ENCODE measurements at places on chromosomes 5 and 9.

GRCh38 chr5:81163651-81164050 is 69.5 kb upstream of the CKMT2 start:
- no peak for DNase-seq

DNA sequence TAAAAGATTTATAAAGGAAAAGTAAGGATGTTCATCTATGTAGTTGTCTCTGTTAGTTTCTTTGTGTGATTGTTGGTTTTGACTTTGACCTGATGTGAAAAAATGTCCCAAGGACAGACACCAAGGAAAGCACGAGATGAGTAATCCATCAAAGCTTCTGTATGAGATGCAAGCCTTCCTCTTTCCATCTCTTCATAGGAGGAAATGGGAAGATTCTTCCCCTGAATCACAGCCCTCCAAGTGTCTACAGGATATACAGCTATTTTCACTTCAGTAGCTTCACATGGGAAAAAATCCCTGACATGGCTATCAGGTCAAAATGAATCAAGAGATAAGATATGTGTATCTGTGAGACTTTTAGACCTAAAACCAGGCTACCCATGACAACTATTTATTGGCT is 29.0 kb upstream of the CEMIP2 start:
- no peak for DNase-seq

GRCh38 chr9:126643945-126644527 is 30.3 kb downstream of the LMX1B start:
- no peak for DNase-seq

- peak; percentile 76 for DNase-seq
Measured at GRCh38 chr5:137735555-137736284, at the start of gene KLHL3. Gene KLHL3, minus strand, starts transcription at chr5:137736089. Its CDS starts 443 bp downstream, at chr5:137735646.

- DNase-seq: no peak
Measured at GRCh38 chr5:115516372-115516771, 28.2 kb downstream of the FEM1C start.

GRCh38 chr9:98975838-98976237 is 32.1 kb downstream of the COL15A1 start:
- no peak for DNase-seq

DNA sequence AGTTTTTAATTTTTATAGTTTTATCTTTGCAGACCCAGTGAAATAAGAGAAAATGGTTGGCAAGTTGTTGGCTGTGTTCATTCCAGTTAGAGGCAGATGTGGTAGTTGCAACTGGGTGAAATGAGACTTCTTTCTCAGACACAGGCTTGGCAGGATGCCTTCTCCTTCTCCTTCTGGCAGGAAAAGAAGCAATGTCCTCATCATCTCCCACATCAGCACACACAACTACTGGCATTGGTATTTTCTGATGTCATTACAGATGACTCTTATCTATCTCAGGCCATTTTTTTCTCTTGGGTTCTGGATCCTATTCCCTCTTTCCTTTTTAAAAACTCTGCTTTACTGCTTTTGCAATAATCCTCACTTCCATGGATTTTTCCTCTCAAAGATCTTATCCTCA is 103.3 kb upstream of the EDIL3 start:
- no peak for DNase-seq

- DNase-seq: no peak
Measured at GRCh38 chr9:137588891-137589290, 1.4 kb downstream of the ZMYND19 start.

DNA sequence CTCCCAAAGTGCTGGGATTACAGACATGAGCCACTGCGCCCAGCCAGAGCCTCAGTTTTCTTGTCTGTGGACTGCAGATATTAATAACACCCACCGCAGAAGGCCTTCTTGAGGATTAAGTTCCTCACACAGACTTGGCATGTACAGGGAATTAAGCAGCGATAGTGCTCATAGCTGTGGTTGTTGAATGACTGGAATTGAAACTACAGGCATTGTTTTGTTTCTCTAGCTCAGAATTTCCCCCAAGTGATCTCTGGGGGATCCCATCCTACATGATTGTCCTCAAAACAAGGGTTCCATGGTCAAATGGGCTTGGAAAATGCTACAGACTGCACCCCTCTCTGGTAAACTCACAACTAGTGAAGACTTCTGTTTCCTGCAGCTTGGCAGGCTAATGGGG is 44.2 kb upstream of the TDRD7 start:
- no peak for DNase-seq

GRCh38 chr5:78964889-78965288 is 20.2 kb downstream of the ARSB start:
- DNase-seq: no peak

DNA sequence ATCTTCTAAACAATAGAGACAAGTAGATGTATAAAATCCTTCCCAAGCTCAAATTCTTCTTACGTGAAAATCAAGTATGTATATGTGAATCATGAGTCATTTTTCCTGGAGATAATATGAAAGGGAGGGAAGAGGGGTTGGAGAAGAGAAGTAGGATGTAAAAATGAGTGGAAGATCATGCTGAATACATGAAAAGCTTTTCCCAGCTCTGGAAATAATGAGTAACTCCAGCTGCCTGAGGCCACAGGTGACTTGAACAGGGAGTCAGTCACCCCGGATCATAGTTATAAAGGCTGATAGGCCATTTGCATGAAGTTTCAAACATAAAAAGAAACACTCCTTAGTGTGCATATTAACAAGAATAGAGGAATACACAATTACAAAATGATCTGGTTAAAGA is 486.7 kb downstream of the EFNA5 start:
- DNase-seq: no peak

DNA sequence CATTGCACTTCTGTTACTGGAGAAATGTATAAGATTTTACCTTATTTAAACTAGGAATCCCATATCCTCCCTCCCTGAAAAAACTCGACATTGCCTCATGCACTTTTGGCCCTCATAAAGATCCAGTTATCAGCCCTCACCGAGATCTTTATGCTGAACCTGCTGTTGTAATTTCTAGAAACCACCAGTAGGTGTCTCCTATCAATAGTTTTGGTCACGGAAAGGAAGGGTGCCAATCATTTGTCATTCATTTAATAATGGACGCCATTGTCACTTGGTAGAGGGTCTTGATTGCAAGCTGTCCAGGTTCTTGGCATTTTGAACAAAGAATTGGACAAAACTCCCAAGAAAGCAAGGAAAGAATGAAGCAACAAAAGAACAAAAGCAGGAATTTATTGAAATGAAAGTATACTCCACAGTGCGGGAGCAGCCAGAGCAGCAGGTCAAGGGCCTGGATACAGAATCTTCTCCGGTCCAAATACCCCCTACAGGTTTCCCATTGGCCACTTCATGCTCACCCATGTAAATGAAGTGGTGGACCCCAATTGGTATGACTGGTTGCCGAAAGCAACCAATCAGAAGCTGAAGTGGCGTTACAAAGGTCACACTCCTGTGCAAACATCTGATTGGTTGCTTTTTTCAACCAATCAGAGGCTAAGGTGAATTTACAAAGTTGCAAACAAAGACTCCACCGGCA is 524.3 kb downstream of the PSAT1 start:
- DNase-seq: no peak

DNA sequence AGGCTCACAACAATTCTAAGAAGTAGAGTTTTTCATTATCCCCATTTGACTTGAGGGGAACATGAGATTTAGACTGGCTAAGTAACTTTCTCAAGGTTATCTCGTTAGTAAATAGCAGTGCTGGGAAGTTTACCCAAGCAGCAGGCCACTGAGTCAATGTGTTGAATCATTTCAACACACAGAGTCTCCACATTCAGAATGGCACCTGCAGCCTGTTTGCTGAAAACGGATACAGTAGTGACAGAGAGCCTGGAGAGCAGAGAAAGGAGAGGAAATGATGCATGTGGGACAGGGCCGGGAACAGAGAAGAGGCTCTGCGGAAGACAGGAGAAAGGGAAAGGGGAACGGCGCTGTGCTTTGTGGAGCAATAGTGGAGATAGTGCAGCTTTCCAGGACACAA is 33.5 kb upstream of the ZSWIM6 start:
- no peak for DNase-seq

DNA sequence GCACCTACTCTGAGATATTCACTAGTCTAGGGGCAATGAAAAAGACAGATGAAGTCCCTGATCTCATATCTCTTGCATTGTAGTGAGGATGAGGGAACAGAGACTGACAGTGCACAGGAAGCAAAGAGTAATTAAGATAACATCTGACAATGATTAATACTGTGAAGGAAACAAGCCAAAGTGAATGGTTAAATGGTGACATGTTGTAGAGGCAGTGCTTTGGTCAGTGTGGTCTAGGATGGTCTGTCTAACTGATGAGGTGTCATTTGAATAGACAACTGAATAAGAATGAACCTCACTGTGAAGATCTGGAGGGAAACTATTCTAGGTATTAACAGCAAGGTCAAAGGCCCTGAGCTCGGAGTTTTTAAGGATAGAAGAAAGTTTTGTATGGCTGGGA is 333.3 kb upstream of the GRIA1 start:
- DNase-seq: no peak

DNA sequence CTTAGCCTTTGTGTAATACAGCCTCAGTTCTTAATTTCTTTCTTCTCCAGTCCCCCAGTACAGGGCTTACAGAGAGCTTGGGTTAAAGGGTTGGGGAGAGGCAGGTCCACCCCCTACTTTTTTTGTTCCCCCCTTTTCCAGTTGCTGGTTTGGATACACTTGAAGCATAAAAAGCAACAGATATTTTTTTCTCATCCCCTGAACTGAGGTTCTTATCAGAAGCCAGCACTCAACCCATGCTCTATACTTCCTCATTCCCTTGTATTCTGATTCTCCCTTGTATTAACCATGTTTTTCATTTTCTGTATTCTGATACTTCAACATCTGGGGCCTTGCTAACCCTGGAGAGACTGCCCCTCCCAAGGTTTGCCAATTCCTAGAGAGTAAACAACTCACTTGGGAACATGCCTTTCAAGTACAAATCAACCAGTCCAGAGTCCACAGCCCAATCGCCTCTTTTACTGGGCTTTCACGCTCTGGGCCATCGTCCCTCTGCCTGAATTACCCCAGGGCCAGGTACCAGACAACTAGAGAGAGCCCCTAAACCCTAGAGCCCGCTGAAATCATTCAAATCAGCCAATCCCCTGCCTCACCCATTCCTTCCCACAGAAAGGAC is 333.4 kb upstream of the PUM3 start:
- no peak for DNase-seq

DNA sequence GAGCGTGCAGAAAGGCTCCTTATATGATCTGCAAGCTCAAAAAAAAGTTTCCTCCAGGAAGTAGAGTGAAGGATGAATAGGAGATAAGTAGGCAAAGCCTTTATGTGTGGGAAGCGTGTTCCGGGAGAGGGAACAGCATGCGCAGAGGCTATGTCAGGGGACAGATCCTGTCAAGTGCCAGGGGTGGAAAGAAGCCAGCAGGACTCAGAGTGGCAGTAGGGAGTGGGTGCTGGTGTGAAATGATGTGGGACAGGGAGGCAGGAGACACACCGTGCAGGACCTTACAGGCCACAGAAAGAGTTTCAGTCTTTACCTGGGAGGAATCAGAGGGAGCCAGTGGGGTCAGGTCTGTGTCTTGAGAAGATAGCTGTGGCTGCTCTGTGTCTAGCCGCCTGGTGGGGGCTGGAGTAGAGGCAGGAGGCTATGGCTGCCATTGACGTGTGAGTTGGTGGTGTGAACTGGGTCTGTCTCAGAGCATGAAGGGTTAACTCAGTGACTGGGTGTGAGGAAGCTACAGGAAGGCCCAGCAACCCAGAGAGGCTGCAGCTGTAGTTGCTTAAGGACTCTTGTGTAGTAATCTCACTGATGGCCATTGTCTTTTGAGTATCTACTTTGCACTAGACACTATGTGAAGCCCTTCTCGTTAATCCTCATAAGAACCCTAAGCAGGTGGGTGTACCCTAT is 71.3 kb downstream of the PPARGC1B start:
- no peak for DNase-seq

DNA sequence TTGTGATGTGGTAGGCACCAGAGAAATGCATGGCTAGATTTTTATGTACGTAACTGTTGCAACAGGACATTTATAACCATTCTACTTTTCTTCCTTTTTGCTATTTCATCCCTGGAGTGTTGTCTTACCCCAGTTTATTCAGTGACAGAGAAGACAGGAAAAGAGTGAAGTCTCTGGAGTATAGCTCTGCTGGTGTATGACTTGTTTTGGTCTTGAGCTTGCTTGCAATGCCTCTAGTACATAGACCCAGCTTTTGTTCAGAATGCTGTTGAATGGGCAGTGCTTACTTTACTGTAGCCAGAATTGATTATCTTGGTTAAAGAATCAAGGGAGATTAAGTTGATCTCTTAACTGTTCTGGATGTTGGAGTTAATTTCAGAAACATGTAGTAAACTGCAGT is 94.3 kb downstream of the PBX3 start:
- no peak for DNase-seq

DNA sequence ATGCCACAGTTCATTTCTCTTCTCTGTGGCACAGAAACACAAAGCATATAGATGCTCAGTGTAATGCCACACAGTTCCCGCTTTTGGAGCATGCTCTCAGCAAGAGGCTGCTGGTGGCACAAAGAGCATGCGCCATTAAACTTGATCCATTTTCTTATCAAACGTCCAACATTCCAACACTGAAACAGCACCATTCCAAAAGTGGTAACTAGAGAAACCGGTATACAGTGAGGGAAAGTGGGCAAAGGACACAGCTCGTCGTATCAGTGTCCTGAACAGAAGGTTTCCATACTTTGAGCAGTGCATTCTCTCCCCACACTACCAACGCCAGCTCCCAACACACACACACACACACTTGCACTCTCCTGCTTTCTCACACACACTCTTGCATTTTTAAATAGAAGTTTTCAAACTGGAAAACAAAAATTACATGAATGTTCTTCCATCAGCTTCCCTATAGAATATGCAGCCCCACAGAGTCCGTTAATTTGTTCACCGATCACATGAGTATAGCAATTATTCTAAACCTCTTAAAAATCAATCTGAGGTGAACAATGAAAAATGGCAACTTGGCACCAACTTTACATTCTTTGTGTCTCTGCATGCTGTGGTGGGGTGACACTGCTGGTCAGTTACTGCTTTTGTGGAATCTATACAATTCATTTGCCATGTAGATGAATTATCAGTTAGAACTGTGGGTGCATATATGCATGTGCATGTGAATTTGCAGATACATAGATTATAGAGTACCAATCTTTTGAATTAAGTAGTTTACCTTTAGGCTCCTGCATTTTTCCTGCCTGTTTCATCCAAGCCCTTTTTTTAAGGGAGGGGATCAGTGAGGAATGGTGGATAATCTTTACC is 5.7 kb downstream of the NFIB start:
- DNase-seq: no peak

DNA sequence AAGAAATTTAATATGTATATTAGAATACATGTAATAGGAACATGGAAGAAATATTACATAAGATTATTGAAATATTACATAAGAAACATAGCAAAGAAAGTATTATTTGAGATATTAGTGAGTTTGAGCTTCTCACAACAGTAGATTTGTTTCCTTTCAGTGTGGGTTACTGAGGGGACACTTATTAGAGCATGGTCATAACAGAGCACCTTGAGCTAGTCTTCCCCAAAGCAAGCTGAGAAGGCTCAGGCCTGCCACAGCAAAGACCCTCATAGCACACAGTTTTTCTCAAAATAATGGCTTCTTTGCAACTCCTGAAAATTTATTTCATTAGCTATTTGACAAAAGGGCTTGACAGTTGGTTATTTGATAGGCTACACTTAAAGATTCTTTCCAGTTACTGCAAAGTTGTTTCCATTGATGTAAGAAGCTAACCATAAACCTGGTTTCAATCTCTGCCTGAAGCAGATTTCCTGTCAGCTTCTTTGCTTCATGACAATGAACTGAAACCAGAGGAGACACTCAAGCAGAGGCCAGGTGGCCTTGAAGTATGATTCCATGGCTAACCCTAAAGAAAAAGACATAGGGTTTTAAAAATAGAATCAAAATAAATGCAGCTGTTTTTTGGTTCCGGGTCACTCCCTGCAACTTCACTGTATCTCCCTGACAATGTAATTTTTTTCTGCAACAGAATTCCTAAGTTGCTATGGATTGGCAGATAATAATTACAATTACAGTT is 68.6 kb downstream of the ERMP1 start:
- no peak for DNase-seq

- peak; percentile 89 for DNase-seq
Measured at GRCh38 chr5:132425009-132425937, 55.8 kb downstream of the SLC22A5 start.

All from activated effector memory CD4-positive, alpha-beta T cell treated with anti-CD3 and anti-CD28 coated beads, Interleukin-2, amount 50 U/mL, for 16 hours (primary cell).